Stimulated activated effector memory CD8-positive, alpha-beta T cell treated with anti-CD3 and anti-CD28 coated beads, Interleukin-12 subunit alpha, Interleukin-12 subunit beta, amount 100 ng/mL, for 72 hours (primary cell): ENCODE measurements at places on chromosomes 2 and 18.

GRCh38 chr2:29619689-29620088 lies 301.7 kb downstream of the ALK start:
- DNase-seq = no peak

DNA sequence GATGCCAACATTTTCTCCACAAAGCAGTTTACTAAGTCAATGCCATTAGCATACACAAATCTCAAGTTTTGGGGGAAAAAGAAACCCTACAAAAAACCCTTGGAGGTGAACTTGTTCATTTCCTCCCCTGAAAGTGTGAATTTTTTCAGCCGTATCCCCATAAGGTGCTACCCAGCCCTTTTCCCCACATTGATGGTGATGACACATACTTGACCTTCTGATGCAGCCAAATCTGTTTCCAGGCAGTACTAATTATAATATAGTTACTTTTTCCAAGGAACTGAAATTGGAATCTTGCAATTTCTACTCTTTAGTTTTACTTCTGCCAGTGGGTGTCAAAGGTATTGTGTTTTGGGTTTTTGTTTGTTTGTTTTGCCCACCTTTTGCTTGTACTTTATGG lies 474.5 kb downstream of the TGIF1 start:
- DNase-seq = no peak

- DNase-seq = no peak
Measured at GRCh38 chr18:27413495-27414401, 228.6 kb upstream of the CHST9 start.

GRCh38 chr18:47215554-47216138 lies 35.8 kb downstream of the SKOR2 start:
- no peak for DNase-seq

DNA sequence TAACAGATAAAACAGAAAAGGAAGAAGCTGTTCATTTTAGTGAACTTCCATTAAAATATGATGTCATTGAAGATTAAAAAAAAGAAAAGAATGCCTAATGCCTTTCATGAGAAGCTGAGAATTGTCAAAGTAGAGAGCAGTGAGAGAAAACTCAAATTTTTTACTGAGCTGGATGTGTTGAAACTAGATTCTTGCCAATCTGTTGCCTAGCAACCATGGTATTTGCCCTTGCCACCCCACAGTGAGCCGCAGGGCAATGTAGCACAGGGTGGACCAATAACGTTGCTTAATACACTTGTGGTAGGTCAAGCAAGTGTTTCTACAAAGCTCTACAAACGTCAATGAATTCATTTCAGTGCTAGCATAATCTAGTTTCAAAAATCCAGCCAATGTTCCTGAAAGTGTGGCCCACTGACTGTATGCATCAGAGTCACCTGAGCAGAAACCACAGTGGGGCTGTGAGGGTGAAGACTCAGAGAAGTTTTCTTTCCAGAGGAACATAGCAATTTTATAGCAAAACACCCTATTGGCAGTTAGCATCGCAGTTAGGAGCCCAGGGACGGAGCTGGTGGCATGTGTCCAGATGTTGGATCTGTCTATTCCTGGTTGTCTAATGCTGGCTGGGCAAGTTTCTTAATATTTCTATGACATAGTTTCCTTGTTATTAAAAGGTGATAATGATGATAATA lies 132.2 kb downstream of the DOCK10 start:
- DNase-seq = no peak

- DNase-seq = no peak
Measured at GRCh38 chr2:181399027-181399426, 58.2 kb upstream of the ITGA4 start.

DNA sequence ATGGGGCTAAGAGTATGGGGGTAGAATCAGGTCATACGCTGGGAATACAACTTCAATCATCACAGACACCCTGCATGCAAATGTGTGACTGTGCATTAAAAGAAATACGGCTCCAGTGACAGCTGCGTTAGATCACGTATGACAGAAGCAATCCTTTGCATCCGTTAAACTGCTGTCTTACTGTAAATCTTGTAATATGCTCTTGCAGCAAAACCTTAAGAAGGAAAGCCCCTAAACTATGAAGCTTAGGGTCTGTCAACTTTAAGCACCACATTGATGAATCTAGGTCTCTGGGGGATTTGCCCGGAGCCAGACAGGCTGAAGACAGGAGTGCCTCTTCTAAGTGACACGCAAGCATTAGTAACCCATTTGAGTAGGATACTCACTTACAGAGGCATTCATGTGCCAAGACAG lies 84.7 kb upstream of the EML6 start:
- DNase-seq = no peak
